ENCODE measurements at places on chromosomes 13 and 19. TPM values are rescaled to one million over a fixed set of nuclear protein-coding genes. Genes with fewer than 3 reads are reported as not detected.

GRCh38 chr13:66503890-66504289, 726.2 kb downstream of the PCDH9 start:
- H3K4me1 ChIP-seq: no peaks in the 10 kb centered on the region
- no peak overlapping the region for H3K27ac ChIP-seq
- H3K4me3 ChIP-seq: no peak overlapping the region
- H3K36me3 ChIP-seq: no peaks in the 10 kb centered on the region
- H3K27me3 ChIP-seq: no peaks in the 10 kb centered on the region
- DNase-seq: no peak

DNA sequence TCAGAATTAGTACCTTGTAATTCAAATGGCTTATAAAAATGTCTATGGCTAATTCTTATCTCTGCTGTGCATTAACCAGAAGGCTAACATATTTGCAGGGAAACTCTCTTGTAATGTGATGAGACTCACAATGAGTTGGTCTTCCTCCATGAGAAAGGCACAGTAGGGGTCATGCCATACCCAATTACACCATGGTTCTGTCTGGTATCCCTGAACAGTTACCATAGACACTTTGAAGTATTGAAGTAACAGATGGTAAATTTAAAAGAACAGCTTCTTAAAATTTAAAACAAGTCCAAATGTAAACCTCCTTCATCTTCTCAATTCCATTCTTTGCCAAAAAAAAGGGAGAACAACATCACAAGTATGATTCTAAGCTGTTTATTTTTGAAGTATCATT, 22.6 kb upstream of the SLAIN1 start:
- H3K27me3 ChIP-seq: peaks cover 46% of the 10 kb centered on the region
- H3K36me3 ChIP-seq: no peaks in the 10 kb centered on the region
- no peak for DNase-seq
- no peaks in the 10 kb centered on the region for H3K4me1 ChIP-seq
- no peak overlapping the region for H3K27ac ChIP-seq

- no peak for DNase-seq
- peaks cover 50% of the 10 kb centered on the region for H3K36me3 ChIP-seq
- H3K27ac ChIP-seq: no peak overlapping the region
- H3K4me3 ChIP-seq: no peak overlapping the region
Observed at GRCh38 chr19:55232986-55233385, 4.4 kb upstream of the TMEM86B start.

DNA sequence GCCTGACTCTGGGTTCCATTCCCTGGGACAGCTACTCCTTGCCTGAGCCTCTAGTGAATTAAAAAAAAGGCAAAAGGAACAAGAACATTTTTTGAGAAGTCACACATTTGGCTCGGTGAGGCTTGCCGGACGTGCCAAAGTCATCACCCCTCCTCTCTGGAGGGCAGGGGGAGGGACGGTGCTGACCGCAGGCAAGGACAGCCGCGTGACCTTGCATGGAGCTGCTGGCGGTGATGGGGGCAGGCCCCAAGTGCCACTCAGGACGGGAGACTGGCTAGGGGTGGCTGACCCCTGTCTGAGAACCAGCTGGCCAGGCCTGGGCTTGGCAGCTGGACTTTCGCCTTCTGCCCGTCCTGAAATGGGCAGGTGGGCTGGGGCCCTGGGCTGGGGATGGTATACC, 26.4 kb downstream of the MAP2K2 start:
- no peaks in the 10 kb centered on the region for H3K4me1 ChIP-seq
- H3K4me3 ChIP-seq: no peak overlapping the region
- peaks cover 13% of the 10 kb centered on the region for H3K36me3 ChIP-seq
- DNase-seq: no peak

Gene NBEA
- total RNA-seq: 0.29 TPM

Gene ZNF667
- total RNA-seq: not detected

Gene ZNF534
- total RNA-seq: not detected

Gene SLC46A3
- total RNA-seq: 3.4 TPM

Gene ZNF729
- total RNA-seq: not detected

Gene SPATA13
- 50.3 TPM for total RNA-seq

Gene BEST2
- not detected for total RNA-seq
